ENCODE measurements at places on chromosomes 5 and 9. TPM values are rescaled to one million over a fixed set of nuclear protein-coding genes. Genes with fewer than 3 reads are reported as not detected.

FREM1 gene
- 1.1 TPM for polyA plus RNA-seq

WNK2 gene
- polyA plus RNA-seq: 29.4 TPM

TAF1L gene
- not detected for polyA plus RNA-seq

BAAT gene
- polyA plus RNA-seq: 0.03 TPM

CCDC192 gene
- 0.42 TPM for polyA plus RNA-seq

HTR4 gene
- polyA plus RNA-seq: 0.11 TPM

TNC gene
- 12.5 TPM for polyA plus RNA-seq

Data from heart left ventricle (tissue), 16 donors.